ENCODE measurements at places on chromosomes 12 and 14.

- no peak for DNase-seq
Measured at GRCh38 chr12:111359914-111360276, 9.0 kb downstream of the PHETA1 start.

- DNase-seq, result no peak
Measured at GRCh38 chr12:122610207-122610606, 83.2 kb downstream of the KNTC1 start.

DNA sequence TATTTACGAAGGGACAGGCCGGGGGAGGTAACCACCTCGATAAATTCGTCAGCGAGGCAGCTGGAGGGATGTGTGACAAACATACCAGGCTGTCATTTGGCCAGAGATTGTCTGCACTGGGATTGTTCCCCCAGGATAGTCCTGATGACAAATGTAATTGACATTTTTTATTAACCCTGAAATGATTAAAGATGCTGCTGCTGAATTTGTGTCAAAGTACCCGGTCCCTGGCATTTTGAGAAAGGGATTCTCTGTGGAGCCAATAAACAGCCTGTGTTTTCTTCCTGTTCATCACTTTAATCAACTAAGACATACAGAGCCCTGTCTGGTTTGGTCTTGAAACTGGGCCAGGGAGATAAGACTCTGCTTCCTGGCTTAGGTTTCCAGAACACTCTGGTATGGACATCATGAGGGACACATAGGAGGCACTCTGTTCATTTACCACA, 117.6 kb downstream of the SLC25A47 start:
- DNase-seq, result no peak

DNA sequence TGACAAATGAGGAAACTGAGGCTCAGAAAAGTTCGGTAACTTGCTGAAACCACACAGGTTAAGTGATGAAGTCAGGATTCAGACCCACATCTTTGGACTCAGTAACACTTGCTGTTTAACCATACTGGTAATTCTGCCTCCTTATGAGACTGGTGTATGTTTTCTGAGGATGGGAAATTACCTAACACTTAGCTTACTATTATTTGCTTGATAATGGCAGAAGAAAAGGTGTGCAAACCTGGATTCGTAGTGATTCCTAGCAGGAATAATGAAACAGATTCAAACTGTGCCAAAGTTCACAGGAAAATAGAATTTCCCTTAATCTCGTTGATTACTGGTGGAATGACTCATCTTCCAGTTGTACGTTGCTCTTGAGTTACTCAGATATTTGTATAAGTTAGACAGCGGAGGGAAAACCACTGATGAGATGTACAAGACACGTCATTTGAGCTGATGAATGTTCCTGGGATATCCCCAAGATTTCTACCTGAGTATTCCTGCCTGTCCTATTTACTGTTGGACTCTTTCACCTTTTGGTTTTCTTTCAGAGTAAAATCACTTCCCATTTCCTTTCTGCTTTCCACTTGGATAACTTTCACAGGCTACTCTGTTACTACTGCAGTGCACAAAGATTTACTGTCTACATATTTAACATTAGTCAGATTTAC, 37.5 kb downstream of the PRORP start:
- peak; percentile 96 for DNase-seq

- no peak for DNase-seq
Measured at GRCh38 chr12:52606581-52607218, 5.4 kb upstream of the KRT72 start.

DNA sequence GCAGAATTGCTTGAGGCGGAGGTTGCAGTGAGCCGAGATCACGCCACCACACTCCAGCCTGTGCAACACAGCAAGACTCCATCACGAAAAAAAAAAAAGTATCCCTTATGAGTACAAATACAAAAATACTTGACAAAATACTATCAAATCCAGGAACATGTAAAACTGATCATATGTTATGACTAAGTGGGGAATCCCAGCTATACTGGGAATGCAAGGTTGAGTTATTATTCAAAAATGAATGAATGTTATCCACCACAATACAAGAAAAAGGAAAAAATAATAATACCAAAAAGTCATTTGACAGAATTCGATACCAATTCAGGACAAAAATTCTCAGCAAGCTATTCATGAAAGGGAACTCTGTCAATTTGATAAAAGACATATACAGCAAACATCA, 32.6 kb downstream of the MOK start:
- DNase-seq, result no peak

GRCh38 chr14:85987292-85987691, 457.3 kb downstream of the FLRT2 start:
- DNase-seq, result no peak

- no peak for DNase-seq
Measured at GRCh38 chr12:114355389-114356088, 50.4 kb downstream of the TBX5 start.

DNA sequence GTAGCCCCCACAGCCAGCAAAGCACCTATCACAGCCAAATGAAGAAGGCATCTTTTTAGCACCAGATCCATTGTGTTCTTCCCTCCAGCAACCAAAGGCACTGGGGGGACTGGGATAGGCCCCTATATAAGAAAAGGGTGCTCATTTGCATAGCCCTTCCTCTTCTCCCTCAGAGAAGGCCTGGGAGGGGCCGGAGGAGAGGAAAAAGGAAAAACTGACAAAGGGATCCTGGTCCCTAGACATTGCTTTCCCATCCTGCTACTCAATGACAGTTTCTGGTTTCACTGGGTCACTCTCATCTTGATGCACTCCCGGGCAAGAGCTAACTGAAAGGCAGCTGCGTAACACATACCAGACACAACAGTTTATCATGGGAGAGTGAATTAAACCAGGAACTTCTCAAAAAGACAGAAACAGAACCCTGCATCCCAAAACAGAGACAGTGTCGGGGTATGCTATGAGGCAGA, at the start of gene PMEL:
PMEL (minus strand) TSS at position 102 of the 467 bp plus-strand sequence; CDS start at position 71, 31 bp downstream.
- DNase-seq, result no peak

- DNase-seq, result peak; percentile 81
Measured at GRCh38 chr14:94213021-94213420, 38.9 kb downstream of the PPP4R4 start.

GRCh38 chr12:131910302-131911027, 16.0 kb downstream of the ULK1 start:
- no peak for DNase-seq

- no peak for DNase-seq
Measured at GRCh38 chr12:49661191-49661590, 37.8 kb downstream of the PRPF40B start.

DNA sequence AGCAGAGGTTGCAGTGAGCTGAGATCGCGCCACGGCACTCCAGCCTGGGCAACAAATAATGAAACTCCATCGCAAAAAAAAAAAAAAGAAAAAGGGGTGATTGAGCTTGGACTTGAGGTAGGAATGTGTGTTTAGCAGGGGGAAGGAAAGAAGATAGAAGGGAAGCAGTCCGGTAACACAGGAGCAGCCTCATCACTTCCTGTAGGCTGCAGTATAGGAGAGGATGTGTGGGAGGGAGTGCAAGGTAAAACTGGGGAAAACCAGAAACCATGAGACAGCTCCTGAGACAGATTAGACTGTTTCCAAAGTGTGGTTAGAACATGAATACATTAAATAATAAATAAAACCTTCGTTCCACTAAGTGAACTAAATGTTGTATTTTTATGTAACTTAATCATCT, 49.2 kb downstream of the FGD4 start:
- peak; percentile 23 for DNase-seq

DNA sequence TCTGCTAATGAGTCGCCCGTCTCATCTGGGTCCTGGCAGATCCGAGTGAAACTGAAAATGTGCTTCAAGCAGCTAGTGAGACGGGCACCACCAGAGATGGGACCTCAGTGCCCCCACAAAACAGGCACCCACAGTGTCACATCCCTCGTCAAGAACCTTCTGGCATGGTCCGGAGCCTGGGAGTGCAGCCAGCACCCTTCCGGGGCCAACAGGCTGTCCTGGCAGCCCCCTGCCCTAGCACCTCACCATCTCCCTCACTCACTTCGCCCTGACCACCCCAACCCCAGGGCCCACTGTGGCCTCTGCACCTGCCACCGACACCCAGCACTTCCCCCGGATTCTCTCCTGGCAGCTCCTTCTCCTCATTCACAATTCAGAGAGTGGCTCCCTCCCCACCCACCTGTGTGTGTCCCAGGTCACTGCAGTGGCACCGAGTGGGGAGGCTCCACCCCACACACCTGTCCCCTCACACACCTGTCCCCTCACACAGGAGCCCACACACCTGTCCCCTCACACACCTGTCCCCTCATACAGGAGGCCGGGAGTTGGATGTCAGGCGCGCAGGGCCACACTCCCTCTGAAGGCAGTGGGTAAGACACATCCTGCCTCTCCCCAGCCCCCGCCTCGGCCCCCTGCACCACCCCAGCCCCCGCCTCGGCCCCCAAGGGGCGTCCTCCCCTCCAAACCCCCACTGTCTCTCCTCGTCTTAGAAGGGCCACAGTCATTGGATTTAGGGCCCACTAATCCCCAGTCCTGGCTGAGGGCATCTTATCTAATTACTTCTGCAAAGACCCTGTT, 7.9 kb downstream of the GALNT9 start:
- DNase-seq, result no peak

GRCh38 chr12:116677202-116677661, 60.6 kb downstream of the SPRING1 start:
- DNase-seq, result no peak

DNA sequence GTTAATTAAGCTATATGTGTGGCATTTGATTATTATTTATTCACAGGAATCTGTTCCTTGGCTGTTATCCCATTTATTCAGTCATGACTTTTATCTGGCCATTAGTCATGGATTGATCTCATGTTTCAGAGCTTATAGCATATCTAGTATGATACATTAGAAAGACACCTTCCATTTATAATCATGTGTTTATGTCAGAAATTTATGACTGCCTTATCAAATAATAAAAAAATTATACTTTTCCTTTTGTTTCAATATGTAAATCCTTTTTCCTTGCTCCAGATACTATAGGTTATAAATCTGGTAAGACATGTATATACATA, 248.0 kb upstream of the PDE3A start:
- no peak for DNase-seq

GRCh38 chr12:66035288-66035966, 95.1 kb downstream of the LLPH start:
- no peak for DNase-seq

- no peak for DNase-seq
Measured at GRCh38 chr14:98944989-98945388, 327.0 kb downstream of the BCL11B start.

- no peak for DNase-seq
Measured at GRCh38 chr12:127770118-127770517, 496.9 kb upstream of the TMEM132C start.

DNA sequence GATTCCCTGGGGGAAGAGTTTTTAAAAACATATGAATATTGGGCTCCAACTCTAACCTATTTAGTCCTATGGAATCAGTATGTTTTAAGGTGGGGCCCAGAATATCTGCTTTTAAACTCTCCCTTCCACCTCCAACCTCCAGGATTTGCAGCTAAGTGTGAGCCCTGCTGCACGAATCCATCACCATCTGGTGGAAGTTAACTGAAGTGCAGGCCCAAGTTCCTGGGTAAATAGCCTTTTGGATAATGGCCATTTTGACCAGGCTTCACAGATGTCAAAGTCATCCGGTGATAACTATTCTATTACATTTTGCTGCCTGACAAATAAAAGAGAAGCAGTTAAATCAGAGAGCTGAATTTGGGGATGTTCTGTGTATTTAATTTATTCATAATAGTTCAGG, 58.1 kb upstream of the RMST start:
- DNase-seq, result peak; percentile 15

DNA sequence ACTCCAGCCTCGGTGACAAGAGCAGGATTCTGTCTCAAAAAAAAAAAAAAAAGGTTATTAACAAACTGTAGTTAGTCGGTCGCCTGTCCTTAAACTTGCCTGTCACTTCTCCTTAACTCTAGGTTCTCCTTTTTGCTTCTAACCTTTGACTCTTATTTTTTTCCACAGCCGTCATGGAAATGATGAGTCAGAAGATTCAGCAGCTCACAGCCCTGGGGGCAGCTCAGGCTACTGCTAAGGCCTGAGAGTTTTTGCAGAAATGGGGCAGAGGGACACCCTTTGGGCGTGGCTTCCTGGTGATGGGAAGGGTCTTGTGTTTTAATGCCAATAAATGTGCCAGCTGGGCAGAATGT, 418 bp upstream of the MYG1 start:
- DNase-seq, result no peak

- no peak for DNase-seq
Measured at GRCh38 chr14:43896044-43896443, 611.0 kb downstream of the FSCB start.

DNA sequence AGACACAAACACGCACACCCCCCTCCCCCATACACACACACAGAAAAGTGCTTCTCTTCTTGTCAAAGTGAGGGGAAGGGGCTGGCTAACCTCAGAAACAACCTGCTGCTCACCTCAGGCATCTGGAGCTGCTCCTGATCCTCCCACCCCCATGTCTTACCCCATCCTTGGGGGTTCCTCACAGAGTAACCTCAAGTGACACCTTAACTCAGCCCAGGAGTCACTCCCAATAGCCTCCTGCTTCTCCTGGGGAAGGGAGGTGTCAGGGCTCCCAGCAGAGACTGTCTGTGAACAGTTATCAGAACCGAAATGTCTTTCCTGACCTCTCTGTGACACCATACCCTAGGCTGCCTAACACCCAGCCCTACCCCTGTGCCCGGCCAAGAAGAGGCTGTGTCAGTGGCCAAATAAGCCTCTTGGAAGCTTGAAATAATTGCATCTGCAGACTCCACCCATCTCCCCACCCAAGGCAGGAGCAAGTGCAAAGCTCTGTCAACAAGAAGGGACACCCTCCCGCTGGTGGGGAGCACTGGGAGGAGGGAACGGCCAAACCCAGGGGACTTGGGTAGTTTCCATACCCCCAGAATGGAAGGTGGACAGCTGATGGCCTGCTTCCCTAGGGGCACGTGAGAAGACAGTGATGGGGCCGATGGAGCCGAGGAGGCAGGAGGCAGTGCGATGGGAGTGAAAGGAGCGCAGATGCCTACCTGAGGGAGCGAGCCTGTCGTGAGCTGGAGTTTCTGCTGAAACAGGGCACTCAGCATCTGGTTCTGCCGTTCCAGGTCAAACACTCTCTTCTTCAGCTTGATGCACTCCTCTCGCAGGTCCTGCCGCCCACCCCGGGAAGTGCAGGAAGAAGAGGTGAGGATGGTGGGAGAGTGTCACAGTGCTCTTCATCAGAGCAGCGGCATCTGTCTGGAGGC, 26.8 kb downstream of the NCKAP5L start:
- no peak for DNase-seq

DNA sequence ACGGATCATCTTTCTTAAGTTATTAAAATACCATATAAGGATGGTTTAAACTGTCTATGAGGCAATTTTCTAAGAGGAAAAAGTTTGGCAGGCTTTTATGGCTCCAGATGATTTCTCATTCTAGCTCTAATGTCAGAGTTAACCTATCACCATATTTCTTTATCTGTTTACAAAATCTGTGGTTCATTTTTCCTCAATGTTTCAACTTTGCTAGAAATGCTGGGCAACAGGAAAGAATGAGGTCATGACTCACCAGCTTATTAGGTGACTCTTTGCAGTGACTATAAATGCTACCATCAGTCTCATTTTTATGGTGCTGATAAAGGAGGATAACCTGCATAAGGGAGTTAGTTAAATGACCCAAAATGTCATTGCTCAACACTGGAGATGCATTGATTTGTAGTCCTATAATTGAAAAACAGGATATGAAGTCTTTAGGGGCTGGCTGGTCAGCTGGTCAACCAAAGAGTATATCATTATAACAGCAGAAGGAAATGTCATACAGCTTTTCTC, 45.3 kb upstream of the RAP1B start:
- DNase-seq, result peak; percentile 58
